Activated T-helper 1 cell treated with anti-CD3 and anti-CD28 coated beads, Interleukin-12 subunit alpha, Interleukin-12 subunit beta, Interleukin-2, Interleukin-4 antibody, amounts not matched to agents 30 ng/mL and 10 ng/mL and 1 ng/mL, durations not matched to agents 14 hours and 24 hours and 36 hours (primary cell): ENCODE measurements at places on chromosomes 5 and 9. TPM values are rescaled to one million over a fixed set of nuclear protein-coding genes. Genes with fewer than 3 reads are reported as not detected.

MATR3 gene
- 232 and 258 TPM in 2 replicates for total RNA-seq

HRCT1 gene
- not detected in 2 replicates for total RNA-seq

DNA sequence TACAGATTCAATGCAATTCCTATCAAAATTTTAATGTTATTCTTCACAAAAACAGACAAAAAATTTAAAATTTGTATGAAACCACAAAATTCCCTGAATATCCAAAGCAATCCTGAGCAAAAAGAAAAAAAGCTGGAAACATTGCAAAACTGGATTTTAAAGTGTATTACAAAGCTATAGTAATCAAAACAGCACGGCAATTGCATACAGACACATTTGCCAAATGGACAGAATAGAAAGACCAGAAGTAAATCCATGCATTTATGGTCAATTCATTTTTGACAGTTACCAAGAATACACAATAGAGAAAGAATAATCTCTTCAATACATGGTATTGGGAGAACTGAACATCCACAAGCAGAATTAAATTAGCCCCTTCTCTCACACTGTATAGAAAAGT is 110.5 kb downstream of the TMEM232 start:
- no peaks in the 10 kb centered on the region for H3K4me1 ChIP-seq
- no peaks in the 10 kb centered on the region for H3K36me3 ChIP-seq
- no peak overlapping the region for H3K4me3 ChIP-seq

- H3K4me1 ChIP-seq, result no peaks in the 10 kb centered on the region
- no peaks in the 10 kb centered on the region for H3K36me3 ChIP-seq
- DNase-seq, result no peak
Observed at GRCh38 chr5:108102463-108102862, 279.4 kb downstream of the FBXL17 start.

GRCh38 chr9:15531380-15531779 is 20.6 kb upstream of the PSIP1 start:
- H3K4me3 ChIP-seq, result no peak overlapping the region
- no peak for DNase-seq
- no peaks in the 10 kb centered on the region for H3K4me1 ChIP-seq
- no peak overlapping the region for H3K27ac ChIP-seq

DNA sequence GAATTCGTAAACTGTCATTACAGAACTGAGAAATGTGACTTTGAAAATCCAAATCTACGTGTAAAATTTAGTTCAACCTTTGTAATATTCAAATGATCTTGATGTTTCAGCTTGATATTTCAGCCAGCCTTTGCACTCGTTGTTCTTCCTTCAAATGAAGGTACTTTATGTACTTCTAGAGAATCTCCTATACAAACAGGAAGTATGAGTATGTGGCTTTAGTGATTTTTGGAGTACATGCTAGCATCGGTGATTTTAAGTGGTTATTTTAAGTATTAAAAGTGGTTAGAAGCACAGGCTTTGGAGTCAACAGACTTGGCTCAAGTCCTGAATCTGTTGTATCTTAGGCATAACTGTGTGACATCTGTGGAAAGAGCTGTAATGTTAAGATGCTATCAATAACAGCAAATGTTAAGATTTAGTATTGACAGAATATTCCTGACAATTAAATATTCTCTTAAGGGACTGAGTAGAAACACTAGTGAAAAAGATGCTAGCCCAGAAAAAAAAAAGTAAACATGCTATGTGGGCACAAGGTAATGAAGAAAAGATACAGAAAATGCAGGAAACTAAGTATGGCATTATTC is 398.0 kb downstream of the ADGRV1 start:
- peaks cover 12% of the 10 kb centered on the region for H3K27me3 ChIP-seq
- no peaks in the 10 kb centered on the region for H3K36me3 ChIP-seq
- DNase-seq, result no peak
- H3K27ac ChIP-seq, result no peak overlapping the region

ANKRD18A gene
- 4.1 and 4.6 TPM in 2 replicates for total RNA-seq

MSX2 gene
- not detected in 2 replicates for total RNA-seq

GRCh38 chr9:69222970-69223369 is 48.9 kb downstream of the TJP2 start:
- no peak overlapping the region for H3K27ac ChIP-seq
- peaks cover 4% of the 10 kb centered on the region for H3K36me3 ChIP-seq
- H3K27me3 ChIP-seq, result no peaks in the 10 kb centered on the region
- H3K4me3 ChIP-seq, result no peak overlapping the region
- H3K4me1 ChIP-seq, result no peaks in the 10 kb centered on the region
- DNase-seq, result no peak

- H3K27ac ChIP-seq, result no peak overlapping the region
- H3K4me1 ChIP-seq, result peaks cover 70% of the 10 kb centered on the region
- H3K27me3 ChIP-seq, result no peaks in the 10 kb centered on the region
- no peak overlapping the region for H3K4me3 ChIP-seq
- H3K36me3 ChIP-seq, result peaks cover 16% of the 10 kb centered on the region
Observed at GRCh38 chr5:151208481-151208914, 15.4 kb downstream of the CCDC69 start.

DNA sequence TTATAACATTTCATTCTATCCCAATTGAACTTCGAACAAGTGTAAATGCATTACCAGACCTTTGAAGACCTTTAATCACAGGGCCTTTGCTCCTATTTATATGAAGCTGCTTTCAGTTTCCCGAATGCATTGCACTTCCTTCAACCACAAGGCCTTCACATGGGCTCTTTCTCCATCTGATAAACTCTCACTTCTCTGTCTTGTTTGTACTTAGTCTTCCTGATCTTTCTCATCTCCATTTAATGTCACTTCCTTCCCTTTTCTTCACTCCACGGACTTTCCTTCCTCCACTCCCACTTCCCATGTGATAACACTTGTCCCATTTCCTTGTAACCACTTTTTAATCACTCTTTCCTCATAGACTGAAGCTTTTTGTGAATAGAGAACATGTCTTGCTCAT is 74.3 kb upstream of the TNC start:
- H3K36me3 ChIP-seq, result no peaks in the 10 kb centered on the region
- peaks cover 5% of the 10 kb centered on the region for H3K4me1 ChIP-seq
- H3K4me3 ChIP-seq, result no peak overlapping the region
- peaks cover 20% of the 10 kb centered on the region for H3K27me3 ChIP-seq

DNA sequence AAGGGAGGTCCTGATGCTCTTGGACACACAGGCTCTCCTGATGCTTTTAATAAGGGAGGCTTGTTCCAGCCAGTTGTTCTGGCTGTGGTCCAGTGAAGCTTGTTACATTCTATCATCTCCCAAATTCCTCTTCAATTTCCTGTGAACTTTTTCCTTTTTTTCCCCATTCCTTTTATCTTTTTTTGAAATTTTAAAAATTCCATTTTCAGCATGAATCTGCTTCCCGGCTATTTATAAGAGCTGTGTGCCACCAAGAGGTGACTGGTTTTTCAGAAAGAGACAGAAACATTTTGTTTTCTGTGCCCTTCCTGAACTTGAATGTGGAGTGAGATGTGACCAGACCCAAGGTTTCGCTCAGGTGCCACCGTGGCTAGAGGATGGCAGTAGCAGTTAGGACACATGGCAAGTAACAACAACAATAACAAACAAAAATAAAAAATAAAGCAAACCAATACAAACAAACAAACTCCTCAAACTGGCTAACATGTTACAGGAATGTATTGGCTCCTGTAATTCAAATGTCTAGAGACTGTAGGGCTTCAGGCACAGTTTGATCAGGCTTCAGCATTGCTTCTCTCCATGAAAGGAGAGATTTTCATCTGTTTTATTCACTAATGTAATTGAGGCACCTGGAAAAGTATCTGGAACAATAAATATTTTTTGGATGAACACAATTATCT is 121.1 kb downstream of the BOD1 start:
- H3K27ac ChIP-seq, result no peak overlapping the region
- DNase-seq, result no peak
- H3K4me1 ChIP-seq, result no peaks in the 10 kb centered on the region
- H3K4me3 ChIP-seq, result no peak overlapping the region
- no peaks in the 10 kb centered on the region for H3K36me3 ChIP-seq

DNA sequence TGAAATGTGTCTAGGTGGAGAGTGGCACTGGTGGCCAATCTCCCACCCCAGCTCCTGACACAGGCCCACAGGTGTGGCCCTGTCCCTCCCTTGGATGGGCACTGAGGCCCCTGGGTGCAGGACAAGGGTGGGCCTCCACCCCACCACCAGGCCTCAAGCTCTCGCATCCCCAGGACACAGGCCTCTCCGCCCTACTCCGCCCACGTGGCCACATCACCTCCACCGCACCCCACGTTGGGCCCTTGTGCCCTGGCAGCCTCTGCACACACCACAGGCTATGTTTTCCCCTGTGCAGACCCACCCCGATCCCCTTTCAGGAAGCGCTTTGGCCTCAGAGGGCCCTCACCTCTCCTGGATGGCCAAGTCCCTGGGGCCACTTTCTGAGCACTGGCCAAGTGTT is 54.7 kb downstream of the SECISBP2 start:
- DNase-seq, result no peak
- peaks cover 25% of the 10 kb centered on the region for H3K36me3 ChIP-seq
- no peaks in the 10 kb centered on the region for H3K27me3 ChIP-seq
- peak overlapping the region; percentile 88 for H3K27ac ChIP-seq
- peaks cover 31% of the 10 kb centered on the region for H3K4me1 ChIP-seq
- no peak overlapping the region for H3K4me3 ChIP-seq

DNA sequence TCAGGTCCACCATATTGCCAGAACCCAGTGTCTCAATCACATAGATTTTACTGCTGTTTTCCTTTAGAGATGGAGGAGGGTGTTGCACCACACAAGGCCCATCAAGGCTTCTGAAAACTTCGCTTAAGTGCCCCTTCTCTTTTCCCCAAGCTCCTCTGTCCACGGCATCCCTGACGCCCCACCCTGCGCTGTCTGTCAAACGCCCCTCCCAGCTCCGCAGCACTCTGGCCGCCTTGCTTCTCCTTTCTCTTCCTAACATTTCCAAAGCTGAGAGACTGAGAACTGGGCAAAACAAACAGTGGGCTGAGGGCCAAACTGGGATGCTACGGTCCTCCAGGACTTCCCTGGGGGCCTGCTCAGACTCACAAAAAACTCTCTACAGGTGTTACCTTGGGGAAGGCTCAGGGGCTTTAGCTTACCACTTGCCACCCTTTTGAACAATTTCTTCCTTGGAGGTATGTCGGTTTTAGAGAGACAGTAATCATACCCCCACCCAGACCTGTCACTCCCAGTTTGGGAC is 28.3 kb upstream of the ERGIC1 start:
- no peak for DNase-seq
- peaks cover 15% of the 10 kb centered on the region for H3K4me1 ChIP-seq
- peaks cover 3% of the 10 kb centered on the region for H3K36me3 ChIP-seq

GRCh38 chr5:171612749-171613148 is 172.9 kb upstream of the SMIM23 start:
- DNase-seq, result no peak
- H3K36me3 ChIP-seq, result no peaks in the 10 kb centered on the region
- H3K4me3 ChIP-seq, result no peak overlapping the region
- no peaks in the 10 kb centered on the region for H3K4me1 ChIP-seq
- H3K27ac ChIP-seq, result no peak overlapping the region
- peaks cover 5% of the 10 kb centered on the region for H3K27me3 ChIP-seq

- peaks cover 40% of the 10 kb centered on the region for H3K36me3 ChIP-seq
- no peak for DNase-seq
- H3K27ac ChIP-seq, result no peak overlapping the region
- no peak overlapping the region for H3K4me3 ChIP-seq
- peaks cover 15% of the 10 kb centered on the region for H3K4me1 ChIP-seq
- no peaks in the 10 kb centered on the region for H3K27me3 ChIP-seq
Observed at GRCh38 chr9:71878327-71879274, 32.4 kb downstream of the ABHD17B start.

- H3K4me1 ChIP-seq, result no peaks in the 10 kb centered on the region
- no peaks in the 10 kb centered on the region for H3K36me3 ChIP-seq
- no peak overlapping the region for H3K27ac ChIP-seq
- no peak for DNase-seq
Observed at GRCh38 chr5:8949908-8950307, 596.0 kb downstream of the SEMA5A start.

DNA sequence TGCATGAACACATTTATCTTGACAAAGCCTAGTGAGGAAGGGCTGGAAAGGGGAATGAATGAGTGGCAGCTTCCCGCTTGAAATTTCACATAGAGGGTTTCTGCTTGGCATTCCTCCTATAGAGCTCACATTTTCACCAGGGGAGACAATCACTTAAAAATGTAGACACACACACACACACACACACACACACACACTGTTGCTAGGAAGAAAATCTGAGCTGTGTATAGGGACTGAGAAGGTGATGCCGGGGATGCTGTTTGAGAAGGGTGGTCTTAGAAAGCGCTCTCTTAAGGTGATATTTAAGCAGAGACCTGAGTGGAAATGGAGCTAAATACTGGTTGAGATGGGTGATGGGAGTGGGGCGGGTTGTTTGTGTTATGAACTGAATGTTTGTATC is 70.4 kb downstream of the LRRC70 start:
- no peaks in the 10 kb centered on the region for H3K4me1 ChIP-seq
- H3K36me3 ChIP-seq, result no peaks in the 10 kb centered on the region
- no peak overlapping the region for H3K4me3 ChIP-seq
- no peak for DNase-seq

DNA sequence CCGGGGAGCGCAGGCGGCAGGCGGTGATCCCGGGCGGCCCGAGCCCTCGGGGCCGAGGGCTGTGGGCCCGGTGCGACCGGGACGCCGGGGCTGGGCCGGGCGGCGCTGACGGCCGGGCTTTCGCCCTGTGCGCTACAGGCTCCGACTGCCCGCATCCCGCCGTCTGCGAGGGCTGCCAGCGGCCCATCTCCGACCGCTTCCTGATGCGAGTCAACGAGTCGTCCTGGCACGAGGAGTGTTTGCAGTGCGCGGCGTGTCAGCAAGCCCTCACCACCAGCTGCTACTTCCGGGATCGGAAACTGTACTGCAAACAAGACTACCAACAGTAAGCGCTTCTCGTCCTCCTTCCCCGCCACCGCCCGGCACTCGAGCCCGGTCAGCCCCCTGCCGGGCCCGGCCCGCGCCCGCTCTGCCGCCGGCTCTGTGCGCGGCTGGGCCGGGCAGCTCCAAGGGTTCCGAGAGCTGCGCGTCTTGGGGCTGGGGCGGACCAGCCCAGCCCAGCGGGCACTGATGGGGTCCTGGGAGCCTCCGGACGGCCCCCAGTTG is 1.6 kb downstream of the LMX1B start:
- H3K4me1 ChIP-seq, result peaks cover 8% of the 10 kb centered on the region
- H3K27me3 ChIP-seq, result peaks cover 65% of the 10 kb centered on the region
- peak; percentile 9 for DNase-seq
- no peaks in the 10 kb centered on the region for H3K36me3 ChIP-seq
- H3K4me3 ChIP-seq, result no peak overlapping the region
- peak overlapping the region; percentile 52 for H3K27ac ChIP-seq

DNA sequence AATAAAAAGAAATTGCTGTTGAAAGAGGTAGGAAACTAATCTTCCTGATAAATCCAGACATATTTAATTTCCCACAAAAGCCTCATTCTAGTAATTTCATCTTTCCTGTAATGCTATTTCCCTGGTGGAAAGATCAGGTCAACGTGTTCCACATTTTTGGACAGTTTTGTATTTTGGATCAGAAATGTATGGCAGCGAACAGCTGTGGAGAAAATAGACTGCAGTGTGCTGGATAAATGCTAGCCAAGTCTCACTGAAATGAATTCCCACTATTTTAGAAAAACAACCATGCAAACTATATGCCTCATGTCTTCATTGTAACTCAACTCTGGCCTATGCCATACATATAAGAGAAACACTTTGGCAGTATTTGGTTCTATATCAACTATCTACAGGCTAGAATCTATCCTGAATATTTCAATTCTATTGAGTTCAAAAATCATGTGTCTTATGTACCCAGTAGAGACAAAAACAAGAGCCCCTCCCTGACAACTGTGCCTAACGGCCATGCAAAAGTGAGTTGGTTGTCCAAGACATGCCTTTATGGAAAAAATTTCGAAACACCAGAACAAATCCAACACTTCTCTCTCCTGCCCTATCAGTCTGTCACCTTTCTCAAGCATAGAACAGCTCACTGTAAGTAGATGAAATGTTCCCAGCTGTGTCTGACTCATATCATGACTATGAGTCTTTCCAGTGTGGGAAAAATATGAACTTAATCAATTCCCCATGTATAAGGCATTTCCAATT is 191.3 kb upstream of the NREP start:
- no peaks in the 10 kb centered on the region for H3K4me1 ChIP-seq
- H3K4me3 ChIP-seq, result no peak overlapping the region
- no peak for DNase-seq
- no peak overlapping the region for H3K27ac ChIP-seq
- H3K27me3 ChIP-seq, result peaks cover 4% of the 10 kb centered on the region
